CD4-positive, alpha-beta T cell treated with Interleukin-17A for 4 hours (primary cell): ENCODE measurements at places on chromosomes 2 and 18.

DNA sequence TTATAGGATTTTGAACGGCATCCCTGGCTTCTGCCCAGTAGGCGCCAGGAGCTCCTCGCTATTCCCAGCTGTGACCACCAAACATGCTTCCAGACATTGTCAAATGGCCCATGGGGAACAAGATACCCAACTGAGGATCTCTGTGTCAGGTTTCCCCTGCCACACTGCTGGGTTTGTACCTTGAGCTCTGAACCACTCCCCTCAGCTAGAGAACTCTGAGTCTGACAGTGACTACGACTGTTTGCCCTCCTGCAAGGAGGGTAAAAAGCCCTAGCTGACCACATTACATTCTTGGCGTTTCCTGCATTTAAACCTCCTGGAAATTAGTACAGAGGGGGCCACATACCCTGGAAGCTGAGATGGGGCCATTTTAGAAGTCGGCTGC is 12.4 kb downstream of the LRRFIP1 start:
- no peak for DNase-seq

GRCh38 chr2:140422759-140423158 is 1642.6 kb upstream of the NXPH2 start:
- no peak for DNase-seq

DNA sequence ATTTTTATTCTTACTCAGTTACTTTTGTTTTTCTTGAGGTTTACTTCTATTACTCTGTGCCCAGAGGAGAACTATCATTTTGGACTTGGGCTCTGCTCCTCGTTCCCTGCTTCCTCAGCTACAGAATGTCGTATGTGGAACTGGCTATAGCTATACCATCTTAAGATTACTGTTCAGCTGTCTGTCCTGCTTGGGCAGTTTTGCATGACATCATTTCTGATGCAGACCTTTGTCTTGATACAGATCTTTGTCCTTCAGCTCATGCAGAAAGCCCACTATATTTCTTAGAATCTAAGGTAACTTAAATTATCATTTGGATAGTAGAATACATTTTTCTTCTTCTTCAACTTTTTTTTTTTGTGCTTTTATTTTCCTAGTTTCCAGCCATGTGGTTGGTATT is 13.8 kb upstream of the C1GALT1C1L start:
- DNase-seq, result no peak

- no peak for DNase-seq
Measured at GRCh38 chr2:190882411-190882766, 1.8 kb downstream of the GLS start.

- no peak for DNase-seq
Measured at GRCh38 chr2:186399082-186399644, 86.9 kb upstream of the ZC3H15 start.

GRCh38 chr2:109720380-109721106 is 73.6 kb upstream of the RGPD5 start:
- no peak for DNase-seq
